ENCODE measurements at places on chromosomes 5 and 9.

GRCh38 chr5:72612810-72613209, 105.6 kb upstream of the ZNF366 start:
- no peak for DNase-seq

DNA sequence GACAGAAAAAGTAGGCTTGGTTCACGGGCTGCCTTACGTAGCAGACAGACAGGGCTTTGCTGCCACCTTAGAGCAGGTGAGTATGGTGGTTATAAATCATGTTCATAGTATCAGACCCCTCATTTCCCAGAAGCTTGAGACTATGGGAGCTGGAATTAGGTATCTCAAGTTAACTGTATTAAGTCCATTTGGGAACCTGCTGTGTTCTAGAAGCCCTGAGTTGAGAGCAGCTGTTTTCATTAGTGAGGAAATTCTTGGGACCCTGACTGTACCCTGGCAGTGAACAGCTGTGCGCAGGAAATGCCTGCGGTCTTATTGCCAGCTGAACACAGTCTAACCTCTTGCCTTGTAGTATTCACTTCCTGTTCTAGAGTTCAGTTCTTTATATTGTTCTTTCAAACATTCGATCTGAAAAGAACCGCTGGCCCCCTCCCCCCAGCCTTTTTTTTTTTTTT, 29.8 kb downstream of the UGCG start:
- DNase-seq: no peak

DNA sequence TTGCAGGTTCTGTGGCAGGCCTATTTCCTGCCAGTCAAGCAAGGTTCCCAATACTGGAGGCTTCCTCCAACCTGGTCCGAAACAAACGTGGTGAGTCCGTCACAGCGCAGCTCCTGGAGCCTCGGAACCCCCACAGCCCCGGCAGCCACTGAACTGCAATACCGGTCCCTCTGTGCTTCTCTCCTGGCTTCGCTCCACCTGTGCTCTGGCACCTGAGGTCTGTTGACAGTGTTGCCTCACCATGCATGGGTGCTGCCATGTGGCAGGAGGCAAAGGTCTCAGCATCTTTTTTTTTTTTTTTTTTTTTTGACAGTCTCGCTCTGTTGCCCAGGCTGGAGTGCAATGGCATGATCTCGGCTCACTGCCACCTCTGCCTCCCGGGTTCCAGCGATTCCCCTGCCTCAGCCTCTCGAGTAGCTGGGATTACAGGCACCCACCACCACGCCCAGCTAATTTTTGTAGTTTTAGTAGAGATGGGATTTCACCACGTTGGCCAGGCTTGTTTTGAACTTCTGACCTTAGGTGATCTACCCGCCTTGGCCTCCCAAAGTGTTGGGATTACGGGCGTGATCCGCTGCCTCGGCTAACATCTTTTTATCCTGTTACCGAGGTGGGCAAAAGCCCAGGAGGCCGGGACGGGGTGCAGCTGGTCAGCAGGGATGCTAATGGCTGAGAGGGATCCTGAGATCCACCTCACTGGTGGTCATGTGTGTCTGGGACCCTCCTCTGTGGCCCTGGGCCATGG, 57.1 kb upstream of the RNU6ATAC start:
- no peak for DNase-seq

DNA sequence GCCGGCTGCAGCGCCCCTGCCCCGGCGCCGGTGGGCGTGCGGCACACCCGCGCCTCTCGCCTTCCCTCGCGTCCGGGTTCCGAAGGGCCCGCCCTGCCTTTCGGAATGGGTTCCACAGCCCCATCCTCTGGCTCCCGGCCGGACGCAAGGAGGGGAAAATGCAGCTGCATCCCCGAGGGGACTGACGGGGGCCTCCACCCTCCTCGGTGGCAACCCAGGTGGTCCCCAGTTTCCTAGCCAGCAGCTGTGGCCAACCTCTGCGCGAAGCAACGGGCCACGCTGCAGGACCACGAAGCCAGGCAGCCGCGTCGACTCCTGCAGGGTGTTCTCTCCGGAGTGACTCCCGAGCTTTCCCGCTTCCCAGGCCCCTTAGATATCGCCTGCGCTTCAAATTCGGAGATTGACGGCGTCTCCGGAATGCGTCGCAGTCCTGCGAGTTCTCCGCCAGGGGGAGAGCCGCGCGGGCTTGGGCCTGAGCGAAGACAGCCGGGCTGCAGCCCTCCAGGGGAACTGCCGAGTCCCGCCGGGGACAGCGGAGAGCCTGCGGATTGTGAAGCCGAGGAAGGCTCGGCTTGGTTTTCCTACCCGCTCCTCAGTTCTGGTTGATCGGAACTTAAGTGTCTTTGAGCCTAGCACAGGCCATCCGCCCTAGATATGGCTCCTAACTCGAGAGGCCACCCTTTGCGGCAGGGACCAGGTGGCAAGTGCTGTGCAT, 582 bp upstream of the APBA1 start:
- peak; percentile 77 for DNase-seq

DNA sequence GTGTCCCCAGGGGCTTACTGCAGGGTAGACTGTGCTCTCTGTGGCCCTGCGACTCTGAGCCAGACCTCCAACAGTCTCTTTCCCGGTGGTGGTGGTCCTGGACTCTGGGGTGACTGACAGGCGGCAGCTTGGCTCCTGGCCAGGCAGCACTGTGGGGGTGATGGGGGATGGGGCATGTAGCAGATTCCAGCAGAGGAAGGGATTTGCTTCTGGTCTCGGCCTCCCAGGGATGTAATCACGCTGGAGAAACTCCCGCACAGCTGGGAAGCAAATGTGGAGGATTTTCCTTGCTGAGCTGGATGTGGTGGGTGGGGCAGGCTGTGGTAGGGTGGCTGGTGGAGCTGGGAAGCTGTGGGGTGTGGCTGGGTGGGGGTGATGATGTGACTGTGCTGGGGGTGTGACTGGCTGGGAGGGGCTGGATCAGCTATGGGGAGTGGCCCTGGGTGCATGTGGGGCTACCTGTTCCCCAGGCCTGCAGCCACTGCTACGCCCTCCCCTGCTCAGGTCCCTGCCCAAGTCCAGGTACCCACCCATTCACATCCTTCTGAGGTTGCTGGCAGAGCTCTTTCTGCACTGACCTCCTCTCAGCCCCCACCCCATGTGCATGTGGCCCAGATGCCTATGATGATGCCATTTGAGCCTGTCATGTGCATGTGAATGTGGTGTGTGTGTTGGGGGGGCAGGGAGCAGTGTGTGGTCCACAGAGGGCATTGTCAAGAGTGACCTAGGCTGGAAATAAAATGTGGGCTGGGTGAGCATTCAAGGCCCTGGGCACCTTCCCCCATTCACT, 3.8 kb downstream of the NDST1 start:
- no peak for DNase-seq

DNA sequence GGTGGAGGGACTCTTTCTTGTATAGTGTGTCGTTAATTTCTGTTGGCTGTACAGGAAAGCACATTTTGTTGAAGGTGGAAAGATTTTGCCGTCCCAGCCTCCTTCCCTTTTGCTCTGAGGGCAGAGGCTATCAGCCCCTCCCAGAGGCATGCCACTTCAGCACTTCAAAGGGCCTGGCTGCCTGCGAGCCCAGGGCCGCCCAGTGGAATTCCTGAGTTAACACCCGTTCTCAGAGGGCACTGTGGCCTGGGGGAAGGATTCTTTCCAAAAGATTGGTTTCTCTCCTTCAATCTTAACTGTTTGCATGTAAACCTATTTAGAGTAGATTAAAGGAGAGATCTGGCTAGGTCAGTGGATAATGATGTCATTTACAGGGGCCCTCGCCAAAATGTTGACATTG, 238.6 kb downstream of the FANCC start:
- DNase-seq: no peak

DNA sequence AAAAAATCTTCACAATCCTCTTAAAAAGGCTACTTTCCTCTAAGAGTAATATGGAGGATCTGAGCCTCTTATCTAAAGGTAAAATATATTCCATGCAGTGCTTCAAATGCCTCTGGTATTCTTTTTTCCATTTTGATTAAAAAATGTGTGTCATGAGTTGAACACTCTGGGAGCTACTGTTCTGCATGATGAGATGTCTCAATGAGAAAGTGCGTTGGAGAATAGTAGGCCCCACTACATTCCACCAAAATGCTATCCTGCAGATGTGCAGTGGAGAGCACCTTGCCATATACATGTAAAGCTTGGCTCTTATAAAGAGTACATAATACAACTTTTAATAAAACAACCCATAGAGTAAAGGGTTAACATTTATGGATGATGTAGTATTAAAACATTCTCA, 26.3 kb downstream of the ALDH1A1 start:
- DNase-seq: no peak

- no peak for DNase-seq
These were observed 2.5 kb downstream of the SLC6A18 start for GRCh38 chr5:1227667-1228066.

DNA sequence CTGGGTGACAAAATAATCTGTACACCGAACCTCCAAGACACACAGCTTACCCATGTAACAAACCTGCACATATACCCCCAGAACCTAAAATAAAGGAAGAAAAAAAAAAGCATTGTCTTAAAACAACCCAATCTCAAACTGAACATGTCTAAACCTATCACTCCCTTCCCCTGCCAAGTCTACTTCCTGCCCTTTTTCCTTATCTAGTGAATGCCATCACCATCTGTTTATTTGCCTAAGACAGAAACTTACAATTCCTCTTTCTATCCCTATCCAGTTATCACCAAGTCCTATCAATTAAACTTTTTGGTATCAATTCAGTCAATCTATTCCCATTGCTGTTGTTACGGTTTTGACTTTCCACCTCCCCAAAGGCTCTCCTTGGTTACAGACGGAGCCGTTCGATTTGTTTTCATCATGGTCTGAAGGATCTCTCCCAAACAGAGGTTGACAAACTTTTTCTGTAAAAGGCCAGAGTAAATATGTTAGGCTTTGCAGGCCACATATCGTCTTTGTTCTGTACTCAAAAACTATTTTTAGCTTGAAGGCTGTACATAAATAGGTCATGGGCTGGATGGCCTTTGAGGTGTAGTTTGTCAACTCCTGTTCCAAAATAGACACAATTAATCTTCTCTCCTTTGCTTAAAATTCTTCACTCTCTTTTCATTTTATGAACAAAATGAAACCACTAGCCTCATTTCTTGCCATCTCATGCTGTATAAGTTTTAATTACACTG, 12.1 kb downstream of the NOL8 start:
- no peak for DNase-seq

- DNase-seq: no peak
These were observed 37.9 kb downstream of the UBTD2 start for GRCh38 chr5:172245703-172246125.

- DNase-seq: no peak
These were observed 218.0 kb downstream of the MAN2A1 start for GRCh38 chr5:109907731-109908130.

- no peak for DNase-seq
These were observed 18.8 kb downstream of the NR2F1 start for GRCh38 chr5:93601802-93602155.

GRCh38 chr9:34574571-34574970, 15.0 kb downstream of the CNTFR start:
- no peak for DNase-seq

GRCh38 chr5:81156732-81157131, 76.4 kb upstream of the CKMT2 start:
- no peak for DNase-seq

- DNase-seq: no peak
These were observed 140.7 kb downstream of the MTX3 start for GRCh38 chr5:79850316-79850822.

GRCh38 chr5:111502956-111503355, 9.4 kb downstream of the STARD4 start:
- DNase-seq: no peak

- peak; percentile 88 for DNase-seq
These were observed 84.5 kb downstream of the ACER2 start for GRCh38 chr9:19493174-19493811.

GRCh38 chr5:66074901-66075300, 69.2 kb upstream of the SREK1 start:
- DNase-seq: no peak
